ENCODE measurements at places on chromosomes 16 and 17.
A peak's percentile ranks its signal among the peaks of the same experiment; 100 is the strongest.

- no peak for DNase-seq
Measured at GRCh38 chr17:63760771-63761539, 12.4 kb downstream of the CCDC47 start.

DNA sequence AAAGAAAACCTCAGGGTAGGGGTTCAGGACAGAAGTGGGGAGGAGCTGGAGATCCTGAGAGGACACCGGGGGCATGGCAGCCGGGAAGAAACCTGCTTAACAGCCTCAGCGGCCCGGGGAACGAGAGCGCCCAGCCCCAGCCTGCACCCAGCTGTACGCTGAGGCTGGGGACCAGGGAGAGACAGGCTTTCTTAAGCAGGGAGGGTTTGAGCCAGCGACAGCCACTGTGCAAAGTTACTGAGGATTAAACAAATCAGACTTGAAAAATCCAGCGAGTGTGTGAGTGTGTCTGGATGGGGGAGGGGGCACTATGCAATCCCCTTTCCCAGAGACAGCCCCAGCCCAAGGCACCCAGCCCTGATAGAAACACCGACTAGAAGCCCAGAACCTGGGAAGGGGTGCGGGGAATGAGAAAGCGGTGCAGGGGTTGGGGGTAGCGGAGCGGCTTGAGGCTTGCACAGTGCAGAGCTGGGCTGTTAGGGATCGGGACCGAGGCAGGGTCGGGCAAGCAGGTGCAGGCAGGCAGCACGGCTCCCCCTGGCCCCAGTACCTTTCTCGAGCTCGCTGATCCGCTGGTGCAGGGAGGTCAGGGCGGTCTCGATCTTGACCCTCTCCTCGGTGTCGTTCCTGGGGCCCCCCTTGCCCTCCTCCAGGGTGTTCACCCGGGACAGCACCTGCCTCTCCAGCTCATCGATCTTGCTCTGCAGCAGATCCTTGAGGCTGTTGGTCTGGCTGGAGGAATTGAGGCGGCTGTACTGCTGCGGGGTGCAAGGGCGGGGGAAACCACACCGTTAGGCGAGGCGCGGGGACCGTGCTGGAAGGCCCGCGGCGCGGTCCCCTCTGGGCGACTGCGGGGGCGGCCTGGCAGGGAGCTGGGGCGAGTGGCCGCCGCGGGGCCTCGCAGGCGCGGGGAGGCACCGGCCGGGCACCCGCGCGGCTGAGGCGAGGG, 1.2 kb downstream of the NPTX1 start:
- DNase-seq = no peak

- no peak for DNase-seq
Measured at GRCh38 chr16:30802936-30803335, 15.9 kb upstream of the ZNF629 start.

DNA sequence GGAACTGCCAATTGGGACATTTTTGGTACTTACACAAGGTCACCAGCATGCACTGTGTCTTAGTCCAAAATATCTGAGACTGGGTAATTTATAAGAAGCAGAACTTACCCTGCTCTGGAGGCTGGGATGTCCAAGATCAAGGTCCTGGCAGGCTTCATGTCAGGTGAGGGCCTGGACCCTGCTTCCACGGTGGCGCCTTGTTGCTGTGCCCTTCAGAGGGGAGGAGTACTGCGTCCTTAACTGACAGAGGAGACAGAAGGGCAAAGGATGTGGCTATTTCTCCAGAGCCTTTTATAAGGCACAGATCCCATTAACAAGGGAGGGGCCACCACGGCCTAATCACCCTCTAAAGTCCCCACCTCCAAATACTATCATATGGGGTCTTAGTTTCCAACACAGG, 178.9 kb downstream of the C16orf95 start:
- no peak for DNase-seq

DNA sequence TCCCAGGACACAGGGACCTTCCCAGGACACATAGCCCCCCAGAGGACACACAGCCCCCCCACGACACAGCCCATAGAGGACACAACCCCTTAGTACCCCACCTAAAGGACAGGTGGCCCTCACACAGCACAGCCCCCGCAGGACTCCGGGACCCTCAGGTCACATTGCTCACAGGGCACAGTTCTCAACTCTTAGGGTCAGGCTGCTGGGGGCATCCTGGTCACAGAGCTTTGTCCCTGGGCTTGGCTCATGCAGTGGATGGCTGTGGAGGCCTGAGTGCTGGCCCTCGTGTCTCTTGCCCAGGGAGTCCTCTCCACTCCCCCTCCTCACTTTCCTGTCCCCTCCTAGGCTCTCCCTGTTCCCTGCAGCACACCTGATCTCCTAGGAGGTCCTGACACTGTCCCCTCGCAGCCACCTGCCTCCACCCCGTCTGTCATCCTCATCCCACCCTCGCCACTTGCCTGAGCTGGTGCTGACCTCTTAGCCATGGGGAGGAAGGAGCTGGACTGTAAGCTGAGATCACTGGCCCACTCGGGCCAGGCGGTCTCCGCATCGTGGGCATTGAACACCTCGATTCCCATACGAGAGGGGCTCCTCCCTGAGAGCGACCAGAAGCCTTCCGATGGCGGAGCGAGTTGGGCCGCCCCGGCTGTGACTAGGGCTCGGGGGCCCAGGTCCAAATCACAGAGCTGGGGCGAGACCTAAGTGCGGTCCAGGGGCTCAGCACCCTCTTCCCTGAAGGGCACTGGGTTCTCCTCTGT, 1.4 kb upstream of the WDR45B start:
- no peak for DNase-seq

GRCh38 chr16:4700380-4700996, 7.1 kb downstream of the NUDT16L1 start:
- DNase-seq = no peak

GRCh38 chr17:44360826-44361225, 2.8 kb downstream of the FAM171A2 start:
- no peak for DNase-seq

DNA sequence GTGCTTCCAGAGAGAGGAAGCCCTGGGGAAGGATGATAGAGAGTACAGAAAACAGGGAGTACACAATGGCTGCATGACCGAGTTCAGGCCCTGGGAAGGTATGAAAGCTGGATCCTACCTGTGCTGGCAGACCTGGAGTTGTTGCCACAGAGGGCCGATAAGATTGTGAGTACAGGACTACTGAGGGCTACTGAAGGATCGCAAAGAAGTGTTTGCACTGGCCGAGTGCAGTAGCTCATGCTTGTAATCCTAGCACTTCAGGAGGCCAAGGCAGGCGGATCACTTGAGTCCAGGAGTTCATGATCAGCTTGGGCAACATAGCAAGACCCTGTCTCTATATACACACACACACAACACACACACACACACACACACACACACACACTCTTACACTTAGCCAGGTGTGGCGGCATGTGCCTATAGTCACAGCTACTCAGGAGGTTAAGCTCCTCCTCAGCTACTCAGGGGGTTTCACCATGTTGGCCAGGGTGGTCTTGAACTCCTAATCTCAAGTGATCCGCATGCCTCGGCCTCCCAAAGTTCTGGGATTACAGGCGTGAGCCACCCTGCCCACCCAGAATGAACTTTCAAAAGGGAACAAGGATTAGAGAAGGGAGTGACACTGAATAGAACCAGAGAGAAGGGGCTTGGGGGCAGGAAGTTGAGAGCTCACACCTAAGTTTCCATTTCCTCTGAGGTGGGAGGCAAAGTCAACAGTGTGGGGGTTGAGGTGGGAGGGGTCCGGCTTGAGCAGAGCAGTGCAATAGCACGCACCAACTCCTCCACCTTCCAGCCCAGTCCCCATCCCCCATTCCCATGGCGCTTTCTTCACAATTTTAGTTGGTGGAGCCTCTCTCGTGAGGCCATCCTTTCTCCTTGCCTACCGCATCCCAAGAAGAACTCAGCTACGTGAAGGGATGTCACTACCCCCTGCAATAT, 7.5 kb downstream of the SCIMP start:
- DNase-seq = no peak

GRCh38 chr17:10063730-10064241, 134.6 kb downstream of the GAS7 start:
- DNase-seq = peak; percentile 65

GRCh38 chr17:57464191-57464864, 208.0 kb downstream of the MSI2 start:
- no peak for DNase-seq

Measured in lower leg skin (tissue), 4 donors.